ENCODE measurements at places on chromosomes 13 and 19.

DNA sequence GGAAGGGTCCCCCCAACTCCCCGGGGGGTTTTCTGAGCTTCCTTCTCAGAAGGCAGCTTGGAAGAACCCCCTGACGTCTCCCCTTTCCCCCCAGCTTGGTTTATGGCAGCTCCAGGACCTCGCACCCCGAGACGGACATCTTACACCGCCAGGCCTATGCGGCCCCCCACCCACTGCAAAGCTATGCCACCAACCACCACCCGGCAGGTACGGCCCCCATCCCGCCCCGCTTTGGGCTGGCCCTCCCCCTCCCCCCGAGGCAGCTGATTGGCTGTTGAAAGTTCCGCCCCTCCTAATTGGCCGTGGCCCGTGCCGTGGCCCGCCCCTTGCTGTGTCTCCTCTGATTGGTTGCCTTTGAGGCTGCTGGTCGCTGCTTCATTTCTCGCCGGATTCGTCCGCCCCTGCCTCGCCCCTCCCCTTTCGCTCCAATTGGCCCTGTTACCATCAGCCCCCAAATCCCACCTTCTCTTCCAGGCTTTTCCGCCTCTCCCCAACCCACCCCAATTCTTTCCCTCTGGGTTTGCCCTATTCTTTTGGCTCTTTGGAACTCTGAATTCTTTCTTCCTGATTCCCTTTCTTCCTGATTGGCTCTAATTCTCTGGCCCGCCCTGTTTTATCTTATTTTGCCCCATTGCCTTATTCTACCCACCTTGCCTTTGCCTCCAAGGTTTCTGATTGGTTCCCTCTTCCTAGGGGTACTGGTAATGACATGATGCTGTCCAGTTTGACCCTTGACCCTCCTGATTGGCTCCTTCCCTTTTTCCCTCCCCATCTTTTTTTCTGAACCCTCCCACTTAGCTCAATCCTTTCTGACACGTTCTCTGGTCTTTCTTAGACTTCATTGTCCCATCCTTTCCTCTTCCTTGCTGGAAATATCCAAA lies 2.5 kb downstream of the PRR12 start:
- peak; percentile 97 for DNase-seq

GRCh38 chr19:53109527-53109926 lies 6.3 kb upstream of the ZNF160 start:
- no peak for DNase-seq

- DNase-seq = no peak
Measured at GRCh38 chr19:40586611-40587010, 9.9 kb downstream of the SHKBP1 start.

GRCh38 chr13:98488736-98489135 lies 88.2 kb downstream of the STK24 start:
- no peak for DNase-seq

DNA sequence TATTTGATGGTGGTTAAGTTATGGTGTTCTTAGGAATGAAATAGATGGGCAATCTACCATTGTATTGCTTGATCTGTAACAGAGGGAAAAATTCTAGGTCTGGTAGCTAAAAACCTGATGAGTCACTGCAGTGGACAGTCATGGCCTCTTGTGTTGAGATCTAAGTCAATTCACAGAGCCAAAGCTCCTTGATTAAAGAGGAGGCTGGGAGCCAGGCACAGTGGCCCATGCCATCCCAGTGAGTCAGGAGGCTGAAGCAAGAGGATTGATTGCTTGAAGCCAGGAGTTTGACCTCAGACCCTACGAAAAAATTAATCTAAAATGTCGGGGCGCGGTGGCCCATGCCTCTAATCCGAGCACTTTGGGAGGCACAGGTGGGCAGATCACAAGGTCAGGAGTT lies 67.1 kb upstream of the KPNA3 start:
- DNase-seq = no peak

Measured in BE2C (cell line).